ENCODE measurements at places on chromosomes 5 and 9.
A peak's percentile ranks its signal among the peaks of the same experiment; 100 is the strongest.

- DNase-seq = no peak
These were observed 49.1 kb upstream of the CLK4 start for GRCh38 chr5:178675922-178676321.

DNA sequence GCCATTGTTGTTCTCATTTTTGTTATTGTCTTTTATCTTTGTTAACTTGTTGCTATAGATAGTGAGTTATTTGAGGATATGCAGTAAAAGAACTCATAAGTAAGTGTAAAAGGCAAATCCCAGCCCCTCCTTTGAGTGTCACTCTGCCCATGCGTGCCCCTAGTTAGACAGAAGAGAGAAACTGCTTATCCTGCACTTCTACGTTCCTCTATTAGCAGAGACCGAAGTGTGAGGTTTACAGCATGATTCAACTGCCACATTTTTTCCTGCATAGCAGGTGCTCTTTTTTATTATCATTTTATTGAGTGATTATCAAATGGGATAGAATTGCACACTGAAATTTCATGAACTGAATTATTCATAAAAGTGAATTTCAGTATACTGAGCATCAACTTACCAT is 12.0 kb upstream of the DNAH5 start:
- no peak for DNase-seq

DNA sequence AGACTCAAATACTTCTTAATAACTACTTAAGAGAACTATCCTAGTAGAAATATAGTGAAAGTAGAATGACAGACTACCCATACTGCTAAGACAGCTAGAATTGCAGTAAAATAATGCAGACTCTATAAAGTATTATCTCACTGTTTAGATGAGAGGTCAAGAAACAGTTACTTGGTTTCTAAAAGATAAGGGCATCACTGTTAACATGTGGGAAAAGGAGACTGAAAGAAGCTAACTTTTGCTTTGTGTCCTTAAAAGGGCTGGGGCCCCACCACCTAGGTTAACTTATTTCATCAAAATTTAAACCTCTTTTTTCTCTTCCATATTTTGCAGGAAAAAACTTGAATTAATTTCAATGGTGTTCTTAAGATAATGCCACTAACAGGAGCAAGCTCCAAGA is 204.3 kb downstream of the CNTLN start:
- no peak for DNase-seq

- peak; percentile 43 for DNase-seq
These were observed 7.3 kb upstream of the BARHL1 start for GRCh38 chr9:132575005-132575609.

DNA sequence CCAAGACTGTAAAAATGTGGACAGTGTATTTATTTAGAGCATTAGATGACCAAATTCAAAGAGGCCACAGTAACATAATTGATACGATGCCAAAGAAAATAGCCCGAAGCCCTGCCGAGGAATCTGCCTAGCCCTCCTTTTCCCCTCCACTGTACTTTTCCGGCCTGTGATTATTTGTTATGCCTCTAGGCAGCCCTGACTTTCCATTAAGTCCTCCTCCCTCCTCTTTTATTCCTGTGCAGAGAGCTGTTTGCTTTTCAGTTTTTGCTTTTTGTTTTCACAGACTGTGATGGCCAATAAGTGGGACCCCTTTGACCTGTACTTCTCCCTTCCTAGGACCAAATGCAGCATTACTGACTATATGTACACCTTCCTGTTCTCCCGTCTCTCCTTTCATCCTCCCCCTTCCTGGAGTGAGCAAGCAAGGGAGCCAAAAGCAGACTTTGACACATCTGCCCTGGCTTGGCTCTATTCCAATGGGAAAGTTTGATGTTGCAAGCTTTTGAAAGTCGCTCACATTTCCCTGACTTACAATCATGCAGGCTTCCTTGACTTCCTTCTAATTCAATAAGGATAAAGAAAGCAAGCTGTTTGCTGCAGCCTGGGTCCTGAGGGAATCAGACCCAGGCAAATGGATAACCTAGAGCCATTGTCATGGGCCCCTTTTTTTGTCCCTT is 76.1 kb downstream of the NREP start:
- no peak for DNase-seq

Measured in inflammatory macrophage treated with lipopolysaccharide for 4 hours (primary cell).